ENCODE measurements at places on chromosomes 1 and 21.

GRCh38 chr1:222896630-222897526 is 82.0 kb downstream of the DISP1 start:
- DNase-seq: no peak

DNA sequence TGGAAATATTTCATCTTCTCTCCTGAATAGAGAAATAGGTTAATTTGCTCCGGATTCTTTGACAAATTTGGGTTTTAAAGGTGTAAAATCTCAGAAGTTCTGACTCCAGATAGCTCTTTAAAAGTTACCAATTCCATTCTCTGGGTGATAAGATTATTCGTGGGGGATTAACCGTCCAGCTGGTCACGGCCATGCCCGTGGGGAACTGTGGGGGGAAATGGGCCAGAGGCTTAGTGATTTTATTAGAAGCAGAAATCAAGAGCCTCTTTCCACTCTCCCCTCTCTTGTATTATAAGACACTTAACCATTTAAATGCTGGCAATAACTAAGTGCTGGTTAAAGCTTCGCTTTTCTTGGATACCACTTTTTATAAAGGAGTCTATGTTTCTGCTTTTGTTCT is 376.4 kb upstream of the KAZN start:
- no peak for DNase-seq

- DNase-seq: no peak
Measured at GRCh38 chr1:25472471-25472870, 41.8 kb downstream of the MACO1 start.

- no peak for DNase-seq
Measured at GRCh38 chr1:231808990-231809389, 182.4 kb downstream of the DISC1 start.

GRCh38 chr1:4611563-4612341 is 42.7 kb upstream of the AJAP1 start:
- no peak for DNase-seq

DNA sequence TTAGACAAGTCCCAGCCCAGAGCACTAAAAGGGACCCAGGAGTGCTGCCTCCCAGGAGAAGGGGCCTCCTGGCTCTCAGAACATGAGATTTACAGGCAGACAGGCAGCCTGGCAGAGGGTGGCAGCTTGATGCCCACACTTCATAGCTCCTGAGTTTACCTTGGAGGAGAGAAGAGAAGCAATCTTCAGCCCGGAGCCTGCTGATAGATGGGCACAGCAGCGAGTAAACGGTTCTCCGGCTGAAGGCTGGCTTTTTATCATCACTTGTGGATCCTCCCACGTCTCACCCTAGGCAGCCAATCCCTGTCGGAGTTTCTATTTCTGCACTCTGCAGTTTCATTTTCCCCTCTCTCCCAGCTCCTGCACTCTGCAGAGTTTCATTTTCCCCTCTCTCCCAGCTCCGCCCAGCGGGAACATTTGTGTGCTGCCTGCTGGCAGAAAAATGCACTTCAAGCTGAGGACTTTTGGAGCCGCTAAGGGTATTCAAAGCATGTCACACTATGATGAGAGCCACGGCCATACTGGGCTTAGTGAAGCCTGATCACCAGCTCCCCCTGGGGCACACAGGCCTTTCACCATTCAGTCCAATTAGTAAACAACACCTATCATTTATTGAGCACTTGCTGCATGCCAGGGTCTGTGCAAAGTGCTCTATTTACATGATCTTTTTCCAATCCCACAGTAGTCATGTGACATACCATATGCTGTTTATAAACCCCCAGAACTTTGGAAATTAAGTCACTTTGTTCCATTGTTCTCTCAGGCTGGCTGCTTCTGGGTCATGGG is at the start of gene IFI6:
Gene IFI6, minus strand, starts transcription at position 229 of the 786 bp plus-strand sequence. CDS start 2,878 bp downstream, outside the sequence.
- peak; percentile 94 for DNase-seq

GRCh38 chr1:156291226-156292061 is 4.0 kb downstream of the GLMP start:
- DNase-seq: no peak

- DNase-seq: no peak
Measured at GRCh38 chr1:77250126-77250525, 30.9 kb upstream of the PIGK start.

DNA sequence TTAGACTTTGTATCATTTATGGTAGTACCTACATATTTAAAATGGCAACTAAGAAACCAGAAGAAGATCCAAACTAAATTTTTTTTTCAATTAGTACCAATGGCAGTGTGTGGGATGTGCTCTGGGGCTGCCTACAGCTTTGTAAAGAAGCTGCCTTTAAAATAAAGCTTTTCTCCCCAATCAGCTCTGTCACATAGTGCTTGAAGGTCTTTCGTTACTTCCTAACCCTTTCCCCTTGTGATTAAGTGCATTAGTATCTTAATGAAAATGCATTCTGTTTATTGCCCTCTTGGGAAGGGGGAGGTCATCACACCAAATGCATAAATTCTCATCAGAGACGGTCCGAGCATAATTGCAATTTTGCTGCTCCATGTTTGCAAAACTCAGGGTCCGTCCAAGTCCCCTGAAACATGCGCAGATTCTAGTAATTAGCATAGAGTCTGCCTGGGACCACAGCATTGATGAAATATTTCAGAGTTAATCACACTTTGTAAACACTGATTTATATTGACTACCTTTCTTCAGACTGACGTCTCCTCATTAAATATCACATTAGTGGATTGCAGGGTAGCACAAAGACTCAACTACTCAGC is 71.3 kb downstream of the ESRRG start:
- no peak for DNase-seq

DNA sequence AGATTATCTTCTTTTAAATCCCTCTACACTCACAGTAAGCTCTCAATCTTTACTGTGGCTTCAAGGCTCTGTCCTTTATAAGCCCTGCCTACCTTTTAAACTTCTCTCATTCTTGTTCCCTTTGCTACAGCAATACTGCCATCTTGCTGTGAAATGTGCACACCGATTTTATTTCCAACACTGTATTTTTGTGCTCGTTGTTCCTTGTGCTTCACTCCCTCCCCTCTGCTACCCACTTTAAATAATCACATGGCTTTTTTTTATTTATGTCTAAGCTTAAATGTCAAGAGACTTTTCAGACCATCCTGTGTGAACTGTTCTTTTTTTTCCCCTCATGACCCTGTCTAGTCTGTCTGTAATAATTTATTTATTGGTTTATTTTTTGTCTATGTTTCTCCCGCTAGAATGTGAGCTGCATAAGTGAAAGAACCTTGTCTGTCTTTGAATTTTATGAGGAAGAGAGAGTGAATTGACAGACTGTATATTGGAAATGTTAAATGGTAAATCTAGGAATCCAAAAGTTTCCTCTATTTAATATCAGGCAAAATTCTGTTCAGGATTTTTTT is 45.7 kb downstream of the ABCD3 start:
- DNase-seq: peak; percentile 75

- DNase-seq: no peak
Measured at GRCh38 chr1:19385869-19386591, 73.9 kb downstream of the SLC66A1 start.

- DNase-seq: no peak
Measured at GRCh38 chr1:25780318-25781129, 19.5 kb upstream of the SELENON start.

DNA sequence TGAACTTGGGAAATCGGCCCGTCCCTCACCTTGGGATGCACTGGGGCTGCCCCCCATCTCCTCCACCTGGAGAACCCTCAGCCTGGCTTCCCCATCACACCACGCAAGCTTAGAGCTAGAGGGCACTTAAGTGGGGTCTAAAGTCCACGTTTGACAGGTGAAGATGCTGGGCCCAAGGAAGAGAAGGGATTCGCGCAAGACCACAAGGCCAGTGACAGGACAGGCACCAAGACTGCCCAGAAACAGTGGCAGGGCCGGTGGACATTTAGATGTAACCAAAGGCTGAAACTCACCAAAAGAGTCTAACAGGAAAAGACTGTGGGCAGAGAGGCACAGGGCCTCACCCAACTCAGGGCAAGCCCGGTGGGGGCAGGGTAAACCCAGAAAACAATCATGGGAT is 130.8 kb upstream of the EDN2 start:
- no peak for DNase-seq

- no peak for DNase-seq
Measured at GRCh38 chr1:55747408-55747841, 532.3 kb upstream of the USP24 start.

- no peak for DNase-seq
Measured at GRCh38 chr1:8142955-8143629, 117.0 kb upstream of the ERRFI1 start.

DNA sequence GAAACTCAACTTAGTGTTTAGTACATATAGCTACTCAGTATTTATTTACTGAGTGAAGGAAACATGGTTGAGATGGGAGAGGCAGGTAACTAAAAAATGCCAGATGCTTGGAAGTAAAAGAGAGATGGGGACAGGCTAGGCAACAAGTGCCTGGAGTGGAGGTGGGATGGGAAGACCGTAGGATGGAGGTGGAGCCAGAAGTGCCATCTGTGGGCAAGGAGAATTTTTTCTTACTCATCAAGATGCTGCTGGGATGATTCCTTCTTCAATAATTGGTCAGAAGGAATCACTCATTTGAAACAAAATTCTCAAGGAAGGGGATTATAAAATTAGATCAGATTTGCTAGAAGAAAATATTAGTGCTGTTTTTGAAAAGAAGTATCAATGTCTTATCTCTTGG is 72.9 kb downstream of the IFI44 start:
- DNase-seq: no peak

GRCh38 chr1:85062425-85063026 is 14.2 kb upstream of the MCOLN3 start:
- DNase-seq: no peak

DNA sequence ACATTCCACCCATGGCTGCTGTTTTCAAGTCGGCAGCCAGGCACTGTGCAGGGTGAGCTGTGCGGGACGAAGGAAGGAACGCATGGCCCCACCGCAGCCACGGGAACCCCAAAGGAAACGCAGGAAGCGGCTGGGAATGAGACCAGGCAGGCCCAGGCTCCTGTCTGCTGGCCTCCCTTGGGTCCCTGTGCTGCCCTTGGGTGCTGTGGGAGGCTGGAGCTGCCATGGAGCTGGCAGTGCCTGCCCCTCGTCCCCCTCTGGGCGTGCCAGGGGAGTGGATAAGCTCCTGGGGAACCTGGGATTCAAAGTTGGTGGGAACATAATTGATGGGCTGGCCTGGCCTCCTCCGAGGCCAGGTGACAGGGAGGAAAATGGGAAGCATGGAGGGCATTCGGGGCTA is 5.3 kb upstream of the KRTAP10-4 start:
- DNase-seq: no peak

- DNase-seq: no peak
Measured at GRCh38 chr1:116478621-116479020, 92.2 kb downstream of the CD58 start.

- DNase-seq: peak; percentile 33
Measured at GRCh38 chr1:152141971-152142584, 16.9 kb downstream of the RPTN start.

GRCh38 chr1:70324683-70325082 is 29.8 kb downstream of the ANKRD13C start:
- DNase-seq: no peak

DNA sequence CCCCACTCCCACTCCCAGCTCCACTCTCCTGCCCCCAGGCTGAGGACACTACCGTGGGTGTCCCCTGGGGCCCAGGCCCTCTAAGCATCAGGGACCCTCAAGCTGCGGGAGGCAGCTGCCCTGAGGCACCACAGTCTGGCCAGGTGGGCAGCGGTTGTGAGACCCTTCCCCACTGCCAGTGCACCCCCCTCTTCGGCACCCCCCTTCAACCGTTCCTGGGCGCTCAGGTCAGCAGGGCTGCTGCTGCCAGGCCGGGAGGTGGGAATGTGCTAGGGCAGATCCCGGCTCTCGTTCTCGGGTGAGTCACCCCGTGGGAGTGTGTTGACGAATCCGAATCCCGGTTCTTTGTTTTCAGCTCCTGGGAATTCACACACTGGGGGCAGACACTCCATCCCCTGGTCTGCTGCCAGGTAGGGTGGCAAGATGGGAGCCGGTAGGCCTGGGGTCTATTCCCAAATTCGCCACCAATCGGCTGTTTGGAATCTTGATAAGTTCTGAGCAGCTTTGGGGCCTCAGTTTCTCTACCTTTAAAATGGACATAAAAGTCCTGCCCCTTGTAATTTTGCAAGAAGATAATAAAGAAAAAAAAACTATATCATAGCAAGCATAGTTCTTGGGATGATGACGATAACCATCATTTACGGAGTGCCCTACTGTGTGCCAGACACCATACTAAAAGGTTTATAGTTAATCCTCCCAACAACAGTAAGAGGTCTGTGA is 28.5 kb upstream of the CASZ1 start:
- no peak for DNase-seq

DNA sequence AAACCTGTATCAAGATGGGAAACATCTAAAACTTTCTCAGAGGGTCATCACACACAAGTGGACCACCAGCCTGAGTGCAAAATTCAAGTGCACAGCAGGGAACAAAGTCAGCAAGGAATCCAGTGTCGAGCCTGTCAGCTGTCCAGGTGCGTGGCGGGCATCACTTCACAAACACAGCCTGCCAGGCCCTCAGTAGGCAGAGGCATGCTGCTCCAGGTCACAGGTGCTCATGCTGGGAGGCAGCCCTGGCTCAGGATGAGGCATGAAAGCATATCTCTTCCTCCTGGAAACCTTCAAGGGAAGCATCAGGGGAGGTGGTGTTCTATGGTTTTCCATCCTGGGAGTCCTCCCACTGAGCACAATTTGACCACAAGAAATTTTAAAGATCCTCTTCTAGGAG is 6.3 kb downstream of the CD2 start:
- no peak for DNase-seq

- DNase-seq: peak; percentile 38
Measured at GRCh38 chr1:24364975-24365678, 46.0 kb downstream of the GRHL3 start.

DNA sequence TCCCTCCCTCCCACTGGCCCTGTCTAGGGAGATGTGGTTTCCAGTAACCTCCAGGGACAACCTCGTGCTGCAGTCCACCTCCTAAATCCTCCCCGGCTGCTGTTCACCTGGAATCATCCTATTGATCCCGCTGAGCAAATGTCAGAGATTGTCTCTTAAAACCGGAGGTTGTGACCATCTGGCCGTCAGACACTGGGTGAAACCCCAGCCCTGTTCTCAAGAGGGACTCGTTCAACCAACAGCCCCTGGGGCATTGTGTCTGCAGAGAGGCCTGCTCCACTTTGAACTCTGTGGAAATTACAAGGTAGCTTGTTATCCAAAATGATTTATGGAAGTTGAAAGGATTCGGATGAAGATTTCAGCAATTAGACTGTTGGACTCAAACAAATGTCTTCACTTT is 498.0 kb downstream of the MATN1 start:
- no peak for DNase-seq

GRCh38 chr1:161182214-161182613 is 4.9 kb upstream of the B4GALT3 start:
- DNase-seq: no peak

GRCh38 chr1:92307980-92308379 is 9.1 kb downstream of the RPAP2 start:
- DNase-seq: no peak

DNA sequence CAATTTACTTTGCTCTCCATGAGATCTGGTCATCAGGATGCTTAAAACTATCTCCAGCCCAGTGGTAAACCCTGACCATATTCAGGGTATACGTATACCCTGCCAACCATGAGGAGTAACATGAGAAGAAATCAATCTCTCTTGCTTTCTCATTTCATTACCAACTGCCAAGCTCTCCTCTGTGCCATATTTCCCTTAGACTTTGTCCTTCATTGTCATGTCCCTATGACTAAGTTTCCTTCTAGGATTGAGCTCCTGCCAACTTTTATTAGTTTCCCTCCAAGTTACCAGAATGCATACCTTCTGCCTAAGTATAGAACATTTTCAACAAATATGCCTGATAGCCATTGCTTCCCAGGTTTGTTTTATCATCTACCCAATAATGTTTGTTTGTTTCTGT is 1113.9 kb upstream of the B3GALT2 start:
- no peak for DNase-seq

GRCh38 chr1:209983953-209984352 is 45.9 kb downstream of the SYT14 start:
- DNase-seq: peak; percentile 32
